Femur (tissue), 1 donor: ENCODE measurements at places on chromosomes 12 and 14.

- DNase-seq: peak; percentile 88
Observed at GRCh38 chr14:91947475-91948184, at the start of gene FBLN5. Gene FBLN5 (minus strand): TSS chr14:91947694. CDS start chr14:91947229, 465 bp downstream.

- DNase-seq: no peak
Observed at GRCh38 chr12:2835691-2836403, 1.0 kb upstream of the NRIP2 start.

DNA sequence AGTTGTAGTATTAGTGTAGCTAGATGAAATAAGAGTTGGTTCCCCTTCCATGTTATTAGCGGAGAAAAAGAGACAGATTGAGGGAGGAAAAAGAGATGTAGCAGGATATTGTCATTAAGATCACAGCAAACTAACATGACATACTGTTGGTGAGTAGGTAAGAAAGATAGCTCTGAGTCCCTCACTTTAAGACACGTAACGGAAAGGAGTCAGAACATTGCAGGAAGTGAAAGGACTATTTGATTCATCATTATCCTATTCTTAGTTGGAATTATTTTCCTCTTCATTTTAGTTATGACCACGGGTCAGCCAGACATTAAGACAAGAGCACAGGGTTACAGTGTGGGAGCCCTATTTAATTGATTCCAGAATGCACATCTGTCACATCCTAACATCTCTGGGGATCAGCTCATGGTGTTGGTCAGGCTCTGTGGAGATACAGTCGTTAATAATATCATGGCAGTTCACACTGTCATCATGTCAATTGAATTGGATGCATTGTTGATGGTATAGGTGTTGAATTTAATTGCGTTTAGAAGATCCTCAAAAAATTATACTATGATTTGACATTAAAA lies 55.0 kb downstream of the TMX1 start:
- DNase-seq: no peak

DNA sequence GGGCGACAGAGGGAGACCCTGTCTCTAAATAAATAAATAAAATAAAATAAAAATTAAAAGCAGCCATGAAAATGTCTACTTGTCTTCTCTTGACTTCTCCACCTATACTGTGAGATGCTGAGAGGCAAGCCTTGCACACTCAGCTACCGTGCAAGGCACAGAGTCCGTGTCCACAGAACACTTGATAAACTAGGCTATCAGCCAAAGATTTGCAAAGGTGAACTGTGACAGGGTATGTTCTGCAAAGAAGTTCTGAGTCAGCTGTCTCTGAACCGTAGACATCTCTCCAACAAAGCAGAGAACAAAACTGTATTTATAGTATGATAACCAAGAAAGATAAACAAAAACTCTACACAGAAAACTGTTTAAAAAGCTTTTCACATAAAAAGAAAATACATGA lies 35.5 kb downstream of the STXBP6 start:
- no peak for DNase-seq

DNA sequence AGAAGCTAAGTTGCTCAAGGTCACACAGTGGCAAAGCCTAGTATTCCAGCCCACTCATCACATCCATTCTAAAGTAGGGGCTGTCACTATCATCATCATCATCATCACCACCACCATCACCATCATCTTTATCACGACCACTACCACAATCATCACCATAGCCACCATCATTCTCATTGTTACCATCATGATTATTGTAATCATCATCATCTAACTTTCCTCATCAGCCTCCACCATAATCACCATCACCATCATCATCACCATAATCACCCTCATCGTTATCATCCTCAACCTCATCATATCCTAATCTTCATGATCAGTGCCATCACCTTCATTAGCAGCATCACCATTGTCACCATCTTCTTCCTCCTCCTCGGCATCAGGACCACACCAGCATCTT lies 48.7 kb downstream of the NOS1 start:
- no peak for DNase-seq
